ENCODE measurements at places on chromosomes 1 and 21. TPM values are rescaled to one million over a fixed set of nuclear protein-coding genes. Genes with fewer than 3 reads are reported as not detected.

The TMPRSS15 gene
- not detected for total RNA-seq

The ADARB1 gene
- 25.8 TPM for total RNA-seq

The KRTAP7-1 gene
- total RNA-seq: not detected

The C2CD2 gene
- 11.1 TPM for total RNA-seq

GRCh38 chr1:96792220-96792619, 70.6 kb downstream of the PTBP2 start:
- H3K36me3 ChIP-seq: peaks cover 31% of the 10 kb centered on the region
- no peaks in the 10 kb centered on the region for H3K4me1 ChIP-seq
- no peak for DNase-seq
- H3K27ac ChIP-seq: no peak overlapping the region
- no peak overlapping the region for H3K4me3 ChIP-seq

- peak overlapping the region; percentile 9 for H3K4me3 ChIP-seq
- H3K4me1 ChIP-seq: peaks cover 45% of the 10 kb centered on the region
- no peak for DNase-seq
- peak overlapping the region; percentile 67 for H3K27ac ChIP-seq
These were observed 5.2 kb upstream of the SH2D2A start for GRCh38 chr1:156821801-156822200.

DNA sequence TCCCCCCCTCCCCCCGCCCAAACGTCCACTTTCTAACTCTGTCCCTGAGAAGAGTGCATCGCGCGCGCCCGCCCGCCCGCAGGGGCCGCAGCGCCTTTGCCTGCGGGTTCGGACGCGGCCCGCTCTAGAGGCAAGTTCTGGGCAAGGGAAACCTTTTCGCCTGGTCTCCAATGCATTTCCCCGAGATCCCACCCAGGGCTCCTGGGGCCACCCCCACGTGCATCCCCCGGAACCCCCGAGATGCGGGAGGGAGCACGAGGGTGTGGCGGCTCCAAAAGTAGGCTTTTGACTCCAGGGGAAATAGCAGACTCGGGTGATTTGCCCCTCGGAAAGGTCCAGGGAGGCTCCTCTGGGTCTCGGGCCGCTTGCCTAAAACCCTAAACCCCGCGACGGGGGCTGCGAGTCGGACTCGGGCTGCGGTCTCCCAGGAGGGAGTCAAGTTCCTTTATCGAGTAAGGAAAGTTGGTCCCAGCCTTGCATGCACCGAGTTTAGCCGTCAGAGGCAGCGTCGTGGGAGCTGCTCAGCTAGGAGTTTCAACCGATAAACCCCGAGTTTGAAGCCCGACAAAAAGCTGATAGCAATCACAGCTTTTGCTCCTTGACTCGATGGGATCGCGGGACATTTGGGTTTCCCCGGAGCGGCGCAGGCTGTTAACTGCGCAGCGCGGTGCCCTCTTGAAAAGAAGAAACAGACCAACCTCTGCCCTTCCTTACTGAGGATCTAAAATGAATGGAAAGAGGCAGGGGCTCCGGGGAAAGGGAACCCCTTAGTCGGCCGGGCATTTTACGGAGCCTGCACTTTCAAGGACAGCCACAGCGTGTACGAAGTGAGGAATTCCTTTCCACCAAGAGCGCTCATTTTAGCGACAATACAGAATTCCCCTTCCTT, 158.1 kb downstream of the RUNX1 start:
- no peak for DNase-seq
- no peaks in the 10 kb centered on the region for H3K27me3 ChIP-seq
- H3K36me3 ChIP-seq: peaks cover 28% of the 10 kb centered on the region
- H3K4me1 ChIP-seq: peaks cover 43% of the 10 kb centered on the region
